Activated CD8-positive, alpha-beta T cell treated with anti-CD3 and anti-CD28 coated beads for 36 hours (primary cell): ENCODE measurements at places on chromosomes 3 and 15. TPM values are rescaled to one million over a fixed set of nuclear protein-coding genes. Genes with fewer than 3 reads are reported as not detected.

Gene CCRL2
- 2.8 TPM for total RNA-seq

- H3K36me3 ChIP-seq, result no peaks in the 10 kb centered on the region
- H3K27me3 ChIP-seq, result no peaks in the 10 kb centered on the region
- H3K27ac ChIP-seq, result no peak overlapping the region
- H3K4me1 ChIP-seq, result no peaks in the 10 kb centered on the region
- H3K4me3 ChIP-seq, result no peak overlapping the region
These were observed 51.9 kb downstream of the SERPINI1 start for GRCh38 chr3:167787440-167787839.

Gene ABHD6
- 3.7 TPM for total RNA-seq

DNA sequence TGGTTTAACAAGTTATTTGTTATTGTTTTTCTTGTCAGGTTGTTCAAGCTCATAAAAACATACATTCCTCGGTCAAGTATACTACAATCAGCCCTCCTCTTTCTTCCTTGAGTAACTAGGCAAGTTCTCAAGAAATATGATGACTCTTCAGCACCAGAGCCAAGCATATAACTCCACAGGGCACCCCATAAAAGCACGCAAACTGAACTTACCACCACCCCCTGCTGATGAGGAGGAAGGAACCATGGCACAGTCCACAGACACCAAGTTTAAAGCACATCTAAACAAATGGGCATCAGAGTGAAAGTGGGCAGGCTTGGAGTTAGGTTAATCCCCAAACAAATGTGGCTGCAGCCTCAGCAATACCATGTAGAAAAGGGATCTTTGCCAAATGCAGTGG is 5.3 kb downstream of the IP6K2 start:
- no peak for DNase-seq
- H3K27me3 ChIP-seq, result no peaks in the 10 kb centered on the region
- H3K4me1 ChIP-seq, result peaks cover 66% of the 10 kb centered on the region
- H3K36me3 ChIP-seq, result peaks cover 35% of the 10 kb centered on the region
- H3K4me3 ChIP-seq, result no peak overlapping the region

Gene ZDHHC23
- 2.7 TPM for total RNA-seq

DNA sequence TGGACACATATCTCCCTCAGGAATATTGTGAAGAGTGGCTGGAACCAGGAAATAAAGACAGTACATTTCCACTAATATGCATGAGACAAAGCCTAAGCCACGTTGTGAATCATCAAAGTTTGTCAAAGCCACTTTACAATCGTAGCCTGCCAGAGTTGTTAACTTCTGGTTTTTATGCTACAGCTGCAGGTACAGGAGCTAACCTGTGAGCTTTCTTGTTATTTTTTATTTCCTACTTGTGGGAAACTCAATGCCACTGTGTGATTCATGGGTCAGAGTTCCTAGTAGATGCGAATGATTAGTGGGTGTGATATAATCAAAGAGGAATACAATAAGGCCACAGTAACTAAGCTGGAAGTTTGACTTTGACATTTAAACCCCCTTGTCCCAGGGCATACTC is 44.4 kb upstream of the TEX9 start:
- no peak for DNase-seq
- H3K4me1 ChIP-seq, result no peaks in the 10 kb centered on the region
- no peak overlapping the region for H3K4me3 ChIP-seq
- no peaks in the 10 kb centered on the region for H3K36me3 ChIP-seq

Gene LARP6
- total RNA-seq, result 0.41 TPM

GRCh38 chr3:55203546-55203945 is 275.7 kb upstream of the LRTM1 start:
- no peaks in the 10 kb centered on the region for H3K4me1 ChIP-seq
- DNase-seq, result no peak
- H3K27ac ChIP-seq, result no peak overlapping the region
- no peaks in the 10 kb centered on the region for H3K36me3 ChIP-seq
- no peaks in the 10 kb centered on the region for H3K27me3 ChIP-seq
- no peak overlapping the region for H3K4me3 ChIP-seq

DNA sequence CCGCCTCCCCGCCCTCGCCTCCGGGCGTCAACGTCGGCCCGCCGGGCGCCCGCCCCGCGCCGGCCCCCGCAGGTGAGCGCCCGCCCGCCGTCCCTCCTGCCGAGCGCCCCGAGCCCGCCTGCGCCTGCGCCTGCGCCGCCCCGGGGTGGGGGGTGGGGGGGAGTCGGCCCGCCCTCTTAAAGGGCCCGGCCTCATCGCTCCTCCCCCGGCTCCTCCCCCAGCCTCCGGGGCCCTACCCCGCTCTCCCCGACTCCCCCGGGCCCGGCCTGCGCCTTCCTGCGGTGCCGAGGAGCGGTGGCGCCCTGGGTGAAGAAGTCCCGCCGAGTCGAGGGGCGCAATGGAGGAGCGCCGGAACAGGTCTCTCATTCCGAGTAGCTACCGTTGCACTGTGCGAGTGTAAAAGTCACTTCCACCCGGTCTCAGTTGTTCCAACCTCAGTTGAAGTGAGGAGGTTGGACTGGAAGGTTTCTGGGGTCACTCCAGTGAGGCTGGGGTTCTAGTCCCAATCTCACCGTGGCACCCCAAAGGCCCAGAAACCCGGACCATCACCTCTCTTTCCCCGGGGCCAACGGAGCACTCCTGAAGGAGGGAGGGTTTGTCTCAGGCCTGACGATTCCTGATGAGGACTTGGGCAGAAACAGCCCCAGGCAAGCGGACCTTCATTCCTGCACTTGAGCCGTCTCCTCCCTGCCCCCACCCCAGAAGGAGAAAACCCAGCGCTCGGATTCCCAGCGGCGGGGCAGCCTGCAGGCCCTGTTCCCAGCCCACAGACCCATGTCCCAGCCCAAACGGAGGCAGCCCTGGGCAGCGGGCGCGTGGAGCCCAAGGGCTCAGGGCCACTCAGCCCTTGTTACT is 1.5 kb upstream of the TNK2 start:
- H3K27me3 ChIP-seq, result no peaks in the 10 kb centered on the region
- peak overlapping the region; percentile 69 for H3K4me3 ChIP-seq
- DNase-seq, result peak; percentile 88
- H3K27ac ChIP-seq, result peak overlapping the region; percentile 75

Gene FBXO40
- total RNA-seq, result not detected

Gene NTRK3
- total RNA-seq, result not detected

GRCh38 chr3:109125902-109126301 is 8.0 kb upstream of the MORC1 start:
- DNase-seq, result no peak
- peaks cover 2% of the 10 kb centered on the region for H3K27me3 ChIP-seq
- H3K4me1 ChIP-seq, result no peaks in the 10 kb centered on the region
- no peaks in the 10 kb centered on the region for H3K36me3 ChIP-seq
- H3K4me3 ChIP-seq, result no peak overlapping the region

DNA sequence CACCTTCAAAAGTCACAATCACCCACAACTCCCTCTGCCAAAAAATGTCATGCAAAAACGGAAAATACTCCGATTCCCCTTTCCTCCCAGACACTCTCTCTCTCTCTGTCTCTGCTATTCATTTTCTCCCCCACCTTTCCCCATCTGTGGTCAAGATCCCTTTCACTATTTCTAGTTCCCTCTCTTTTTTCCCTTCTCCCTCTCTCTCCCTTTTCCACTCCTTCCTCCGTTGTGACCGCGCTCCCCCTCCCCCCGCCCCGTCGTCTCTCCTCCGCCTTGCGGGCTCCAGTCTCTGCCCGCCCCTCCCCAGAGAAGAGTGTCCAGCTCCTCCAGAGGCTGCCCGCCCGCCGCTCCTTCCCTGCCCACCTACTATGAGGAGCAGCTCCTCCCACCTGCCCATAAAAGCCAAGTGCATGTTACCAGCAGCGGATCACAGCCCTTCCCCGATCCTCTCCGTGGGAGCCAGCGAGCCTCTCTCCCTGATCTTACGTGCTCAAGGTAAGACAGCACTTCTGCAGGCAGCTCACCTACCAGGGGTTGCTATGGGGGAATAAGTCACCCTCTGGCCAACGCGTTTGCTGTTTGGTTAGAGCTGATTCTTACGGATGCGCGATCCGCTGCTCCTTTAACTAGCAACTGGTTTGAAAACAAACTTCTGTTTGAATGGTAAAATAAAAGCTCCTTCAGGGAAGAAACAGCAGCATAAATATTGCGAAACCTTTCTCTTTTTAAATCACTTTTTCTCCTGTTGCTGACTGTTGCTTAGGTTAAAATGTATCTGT is at the start of gene COL8A1:
Gene COL8A1 (plus strand): TSS at position 428 of the 782 bp plus-strand sequence. CDS start 152,089 bp downstream, outside the sequence.
- no peak within 1 kb of the TSS for H3K27ac ChIP-seq
- H3K36me3 ChIP-seq, result peaks cover 2% of the 10 kb centered on the region
- DNase-seq, result no peak
- peaks cover 53% of the 10 kb centered on the region for H3K27me3 ChIP-seq
- H3K4me3 ChIP-seq, result peak within 1 kb of the TSS; percentile 40

- H3K4me1 ChIP-seq, result peaks cover 6% of the 10 kb centered on the region
- H3K27me3 ChIP-seq, result no peaks in the 10 kb centered on the region
- DNase-seq, result peak; percentile 46
- H3K27ac ChIP-seq, result no peak overlapping the region
These were observed 23.2 kb downstream of the CFAP92 start for GRCh38 chr3:128970740-128971047.

GRCh38 chr3:74812756-74813155 is 198.3 kb upstream of the CNTN3 start:
- no peak overlapping the region for H3K27ac ChIP-seq
- DNase-seq, result no peak
- H3K27me3 ChIP-seq, result no peaks in the 10 kb centered on the region
- no peak overlapping the region for H3K4me3 ChIP-seq

GRCh38 chr3:158659454-158660237 is 12.8 kb downstream of the LXN start:
- H3K4me1 ChIP-seq, result peaks cover 13% of the 10 kb centered on the region
- no peaks in the 10 kb centered on the region for H3K27me3 ChIP-seq
- no peak overlapping the region for H3K27ac ChIP-seq
- H3K36me3 ChIP-seq, result peaks cover 43% of the 10 kb centered on the region
- no peak overlapping the region for H3K4me3 ChIP-seq
- peak; percentile 65 for DNase-seq

- peaks cover 2% of the 10 kb centered on the region for H3K27me3 ChIP-seq
- H3K4me3 ChIP-seq, result no peak overlapping the region
These were observed 234.7 kb downstream of the THSD4 start for GRCh38 chr15:71349736-71350526.

DNA sequence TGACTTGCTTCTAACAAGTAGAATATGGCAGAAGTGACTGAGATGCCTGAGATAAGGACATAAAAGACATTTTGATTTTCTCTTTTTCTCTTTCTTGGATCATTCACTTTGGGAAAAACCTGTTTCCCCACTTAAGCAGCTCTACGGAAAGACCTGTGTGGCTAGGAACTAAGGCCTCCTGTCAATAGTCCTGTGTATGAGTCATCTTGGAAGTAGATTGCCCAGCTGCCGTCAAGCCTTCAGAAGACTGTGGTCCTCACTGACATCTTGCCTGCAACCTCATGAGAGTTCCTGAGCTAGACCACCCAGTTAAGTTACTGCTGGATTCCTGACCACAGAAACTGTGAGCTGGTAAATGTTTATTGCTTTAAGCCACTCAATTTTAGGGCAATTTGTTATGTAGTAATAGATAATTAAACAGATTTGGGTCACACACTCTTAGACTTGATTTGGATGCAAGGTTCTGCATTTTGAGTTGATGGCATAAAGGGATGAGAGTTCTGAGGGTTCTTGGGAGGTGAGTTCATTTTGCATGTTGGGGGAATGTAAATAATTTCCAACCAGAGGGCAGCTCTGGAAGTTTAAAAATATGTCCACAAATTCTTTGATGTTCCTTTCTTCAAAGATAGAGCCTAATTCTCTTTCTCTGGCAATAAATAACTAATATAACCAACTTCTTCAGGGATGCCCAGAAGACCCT is 229.2 kb downstream of the SQOR start:
- no peaks in the 10 kb centered on the region for H3K36me3 ChIP-seq
- DNase-seq, result no peak
- H3K4me3 ChIP-seq, result no peak overlapping the region

DNA sequence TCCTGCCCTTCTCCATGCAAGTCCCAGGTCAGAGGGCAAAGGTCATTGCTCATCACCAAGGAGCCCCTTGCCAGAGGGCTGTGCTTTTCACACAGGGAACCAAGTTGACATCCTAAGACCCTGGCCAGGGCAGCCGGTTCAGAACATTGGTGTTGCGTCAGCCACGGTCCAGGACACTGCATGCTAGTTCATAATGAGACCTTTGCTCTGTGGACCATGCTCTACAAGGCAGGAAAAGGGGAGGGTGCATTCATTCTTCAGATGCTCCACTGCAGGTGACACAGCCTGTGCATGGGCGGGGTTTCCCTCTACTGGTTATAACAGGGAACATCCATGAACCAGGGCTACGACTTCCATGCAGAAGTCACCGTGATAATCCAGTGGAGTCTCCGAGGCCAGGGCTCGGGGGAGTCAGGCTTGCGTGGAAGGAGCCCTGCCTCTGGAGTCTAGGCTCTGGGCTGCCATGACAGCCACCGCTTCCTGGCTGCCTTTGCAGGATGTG is 81.6 kb downstream of the OCA2 start:
- DNase-seq, result no peak
- H3K27ac ChIP-seq, result no peak overlapping the region
- no peaks in the 10 kb centered on the region for H3K4me1 ChIP-seq
- H3K36me3 ChIP-seq, result no peaks in the 10 kb centered on the region

Gene GRIP2
- not detected for total RNA-seq

Gene SCN10A
- not detected for total RNA-seq

DNA sequence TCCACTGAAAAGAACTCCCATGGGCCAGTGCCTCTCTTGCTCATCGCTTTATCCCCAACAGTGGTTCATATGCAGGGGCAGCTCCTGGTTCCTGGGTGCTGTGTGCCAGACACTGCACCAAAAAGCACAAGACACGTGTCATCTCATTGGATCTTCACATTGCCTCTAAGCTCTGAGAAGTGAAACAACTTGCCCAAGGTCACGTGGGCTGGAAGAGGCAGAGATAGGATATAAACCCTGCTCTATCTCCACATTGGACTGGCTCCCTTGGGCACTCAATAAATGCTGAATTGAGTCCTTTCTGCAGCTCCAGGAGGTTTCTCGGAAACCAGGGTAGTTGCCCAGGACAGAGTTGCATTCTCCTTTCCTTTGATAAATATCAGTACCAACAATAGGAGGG is 88.1 kb downstream of the SRGAP3 start:
- no peak for DNase-seq
- no peaks in the 10 kb centered on the region for H3K36me3 ChIP-seq
- H3K27ac ChIP-seq, result no peak overlapping the region
- no peaks in the 10 kb centered on the region for H3K27me3 ChIP-seq
- no peak overlapping the region for H3K4me3 ChIP-seq

DNA sequence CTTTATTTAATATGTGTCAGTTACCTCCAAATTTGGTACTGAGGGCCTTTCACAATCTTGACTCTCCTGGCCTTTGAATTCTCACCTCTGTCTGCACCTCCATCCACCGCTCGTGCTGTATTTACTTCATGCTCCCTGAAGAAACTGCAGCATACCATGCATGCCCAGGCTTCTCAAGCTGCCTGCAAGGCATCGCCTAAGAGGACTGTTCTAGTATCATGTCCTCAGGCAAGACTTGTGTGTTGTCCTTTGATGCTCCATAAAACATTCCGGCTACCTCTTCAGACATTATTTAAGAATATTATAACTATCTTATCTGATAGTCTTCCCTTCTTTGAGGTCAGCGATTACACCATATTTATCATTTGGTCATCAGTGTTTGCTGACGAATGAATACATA is 682.5 kb downstream of the NR2F2 start:
- H3K27me3 ChIP-seq, result no peaks in the 10 kb centered on the region
- no peaks in the 10 kb centered on the region for H3K36me3 ChIP-seq
- H3K27ac ChIP-seq, result no peak overlapping the region
- H3K4me3 ChIP-seq, result no peak overlapping the region
- H3K4me1 ChIP-seq, result no peaks in the 10 kb centered on the region
- DNase-seq, result no peak

GRCh38 chr3:155658671-155659261 is 86.1 kb downstream of the PLCH1 start:
- no peak for DNase-seq
- no peak overlapping the region for H3K27ac ChIP-seq
- H3K36me3 ChIP-seq, result no peaks in the 10 kb centered on the region
- H3K27me3 ChIP-seq, result no peaks in the 10 kb centered on the region
